NCI-H2081 treated with DMSO at 0.1 percent for 48 hours (cell line): ENCODE measurements at places on chromosomes 16 and 17.

DNA sequence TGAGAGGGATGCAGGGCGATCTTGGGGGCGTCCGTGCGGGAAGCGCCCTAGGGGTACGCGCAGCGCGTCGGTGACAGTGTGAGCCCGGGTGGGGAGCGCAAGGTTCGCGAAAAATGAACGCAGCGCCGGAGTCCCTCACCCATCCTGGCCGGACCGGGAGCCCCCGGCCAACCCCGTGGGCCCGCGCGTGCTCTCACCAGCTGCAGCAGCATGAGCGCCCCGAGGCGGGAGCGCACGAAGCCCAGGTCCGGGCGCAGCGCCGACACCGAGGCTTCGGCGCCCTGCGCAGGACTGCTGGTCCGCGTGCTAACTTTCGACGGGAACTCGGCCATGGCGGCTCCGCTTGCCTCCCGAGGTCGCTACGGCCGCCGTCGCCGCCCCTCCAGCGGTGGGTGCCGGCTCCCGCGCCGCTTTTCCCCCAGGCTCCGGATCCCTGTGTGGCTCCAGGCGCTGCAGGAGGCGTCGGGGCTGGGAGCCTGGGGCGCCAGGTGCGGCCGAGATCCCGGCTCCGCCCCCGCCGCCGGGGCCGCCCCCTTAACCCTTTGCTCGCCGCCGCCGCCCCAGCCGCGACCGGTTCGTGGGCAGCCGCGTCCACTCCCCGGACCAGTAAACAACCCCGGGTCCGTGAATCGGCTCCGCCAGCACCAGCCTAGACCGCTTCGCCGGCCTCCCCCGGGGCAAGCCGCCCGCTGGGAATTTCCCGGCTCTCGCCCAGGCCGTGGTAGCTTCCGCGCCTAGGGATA is at the start of gene PLLP:
Gene PLLP, minus strand, starts transcription at position 464 of the 743 bp plus-strand sequence. Its CDS starts 132 bp downstream, at position 332.
- no peak for DNase-seq

DNA sequence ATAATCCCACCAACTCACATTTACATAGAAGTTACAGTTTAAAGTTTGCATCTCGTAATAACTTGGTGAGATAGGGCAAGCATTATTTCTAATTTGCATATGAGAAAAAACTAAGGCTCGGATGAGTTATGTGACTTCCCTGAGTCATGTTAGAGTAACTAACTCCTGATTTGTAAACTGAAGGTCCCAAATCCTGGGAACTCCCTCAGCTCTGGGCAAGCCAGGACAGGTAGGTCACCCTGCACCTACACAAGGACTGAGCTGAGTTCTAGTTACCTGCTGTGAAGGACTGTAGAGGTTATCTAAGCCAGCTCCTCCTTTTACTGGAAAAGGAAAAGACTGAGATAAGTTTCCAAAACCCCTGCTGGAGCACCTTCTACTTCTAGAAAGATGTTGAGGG is 92.1 kb upstream of the HLF start:
- no peak for DNase-seq

- DNase-seq = no peak
These were observed 1.0 kb downstream of the ITGA3 start for GRCh38 chr17:50056961-50057330.

- DNase-seq = no peak
These were observed 79.0 kb downstream of the C16orf78 start for GRCh38 chr16:49452578-49452977.

DNA sequence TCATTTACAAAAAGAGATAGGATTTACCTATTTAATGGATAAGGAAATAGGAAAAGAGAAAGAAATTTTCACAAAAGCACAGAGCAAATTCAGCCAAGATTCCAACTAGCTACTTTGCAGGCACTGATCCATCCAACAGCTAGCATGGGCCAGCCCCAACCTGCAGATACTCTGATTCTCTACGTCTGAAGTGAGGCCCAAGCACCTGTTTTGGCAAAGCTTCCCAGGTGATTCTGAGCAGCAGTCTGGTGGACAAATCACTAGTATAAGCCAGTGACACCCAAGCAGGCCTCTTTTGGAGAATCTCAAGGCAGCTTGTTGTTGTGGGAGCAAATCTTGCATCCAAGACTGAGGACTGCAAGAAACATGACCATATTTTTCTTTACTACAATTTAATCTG is 20.9 kb upstream of the CALB2 start:
- DNase-seq = no peak

DNA sequence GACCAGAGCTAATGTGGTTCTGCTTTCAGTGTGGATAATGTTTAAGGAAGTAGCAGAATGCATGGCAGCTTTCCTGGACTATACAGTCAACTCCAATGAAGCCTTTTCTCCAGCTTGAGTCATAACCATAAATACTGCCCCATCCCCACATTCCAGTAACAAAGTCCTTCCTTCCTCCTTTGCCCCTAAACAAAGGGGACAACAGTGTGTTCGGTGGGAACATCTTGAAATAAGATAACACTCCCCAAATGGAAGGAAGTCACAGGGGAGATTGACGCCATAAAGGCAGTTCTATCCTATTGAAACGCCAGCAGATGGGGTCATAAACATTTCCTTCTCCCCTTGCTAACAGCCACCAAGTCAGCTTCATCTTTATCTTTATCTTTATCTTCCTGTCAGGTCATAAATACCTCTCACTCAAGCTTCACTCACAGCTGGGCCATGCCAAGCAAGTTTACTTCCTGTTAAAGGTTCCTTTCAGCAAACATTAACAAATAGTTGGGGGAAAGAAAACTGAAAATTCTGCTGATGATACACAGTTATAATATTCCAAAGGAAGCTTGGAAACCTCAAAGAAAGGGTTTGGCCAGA is 136.7 kb downstream of the SNX11 start:
- no peak for DNase-seq

- no peak for DNase-seq
These were observed 34.4 kb downstream of the GDPD1 start for GRCh38 chr17:59254742-59255141.

- DNase-seq = no peak
These were observed 24.2 kb upstream of the CHMP6 start for GRCh38 chr17:80967404-80967872.

DNA sequence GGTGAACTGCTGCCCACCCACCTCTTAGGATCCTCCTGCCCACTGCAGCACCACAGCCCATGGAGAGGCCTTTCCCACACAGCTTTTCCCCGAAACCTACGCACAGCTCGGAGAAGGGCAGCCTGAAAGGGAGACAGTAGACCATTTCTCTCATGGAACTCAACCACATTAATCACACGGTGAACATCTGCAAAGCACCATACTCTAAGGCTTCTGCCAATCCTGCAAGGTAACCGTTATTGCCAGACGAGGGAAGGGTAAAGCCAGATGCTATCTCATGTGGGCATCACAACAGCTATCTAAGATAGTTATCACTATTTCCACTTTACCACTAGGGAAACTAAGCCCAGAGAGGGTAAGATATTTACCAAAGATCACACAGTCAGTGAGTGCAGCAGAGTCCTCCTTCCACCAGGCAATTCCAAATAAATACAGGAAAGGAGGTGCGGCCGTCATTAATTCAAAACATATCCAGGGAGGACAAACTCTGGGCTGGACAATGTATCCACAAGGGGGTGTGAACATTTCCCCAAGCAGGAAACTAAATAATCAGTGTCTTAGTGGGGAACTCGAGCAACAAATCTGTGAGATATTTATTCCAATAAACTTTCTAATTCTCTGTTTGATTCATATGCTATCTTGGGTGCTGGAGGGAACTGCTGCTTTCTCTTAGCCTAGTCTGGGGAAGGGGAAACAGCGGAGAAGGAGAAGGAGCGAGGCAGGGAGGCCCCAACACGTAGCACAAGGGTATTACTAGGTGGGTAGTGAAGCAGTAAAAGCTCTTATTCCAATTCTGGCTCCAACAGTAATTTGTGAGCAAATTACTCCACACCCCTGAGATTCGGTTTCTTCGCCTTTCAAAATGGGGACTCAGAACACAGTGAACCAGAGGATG is 723 bp downstream of the TMEM186 start:
- DNase-seq = no peak

DNA sequence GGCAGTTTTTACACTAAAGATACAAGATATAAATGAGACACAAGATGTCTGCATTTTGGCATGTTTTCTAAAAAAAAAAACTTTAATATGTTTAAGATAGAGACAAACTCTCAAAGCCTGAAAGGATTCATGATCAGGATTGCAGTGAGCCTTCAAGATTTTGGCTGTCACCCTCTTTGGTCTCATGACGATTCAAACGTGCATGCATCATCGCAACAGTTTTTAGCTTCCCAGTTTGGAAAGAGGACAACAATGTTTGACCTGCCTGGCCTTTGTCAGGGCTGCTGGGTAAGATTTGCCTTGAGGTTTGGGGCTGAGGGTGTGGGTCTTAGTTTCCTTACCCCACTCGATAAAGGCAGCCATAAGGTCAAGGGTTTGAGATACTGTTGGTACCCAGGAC is 134.1 kb downstream of the RGS9 start:
- no peak for DNase-seq
